ENCODE measurements at places on chromosomes 1 and 21.

GRCh38 chr1:35715568-35716002, 3.1 kb downstream of the C1orf216 start:
- peak; percentile 57 for DNase-seq

DNA sequence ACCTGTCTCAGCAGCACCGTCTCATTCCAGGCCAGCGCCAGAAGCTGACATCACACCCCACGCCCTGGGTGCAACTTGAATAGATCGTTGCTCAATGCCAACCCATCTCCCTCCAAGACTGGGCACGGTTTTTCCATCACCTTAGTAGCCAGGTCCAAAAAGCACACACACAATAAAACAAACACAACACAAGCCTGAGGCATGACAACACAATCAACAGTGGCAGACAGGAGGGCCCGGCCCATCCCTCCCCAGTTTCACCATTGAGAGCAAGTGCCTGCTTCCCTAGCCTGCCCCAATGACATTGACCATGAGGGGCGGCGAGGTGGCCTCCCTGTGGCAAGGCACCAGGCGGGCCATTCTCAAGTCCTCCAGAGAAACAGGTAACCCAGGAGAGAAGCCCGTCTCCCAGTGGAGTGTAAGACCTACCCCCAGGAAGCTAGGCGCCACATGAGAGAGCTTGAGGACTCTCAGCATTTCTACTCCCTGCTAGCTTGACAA, 2.7 kb downstream of the IFFO2 start:
- DNase-seq, result peak; percentile 85

GRCh38 chr1:63665824-63666223, 72.6 kb downstream of the PGM1 start:
- no peak for DNase-seq

GRCh38 chr1:223683586-223684487, 18.3 kb upstream of the CAPN8 start:
- peak; percentile 54 for DNase-seq

GRCh38 chr1:117017062-117017461, 15.5 kb downstream of the CD101 start:
- DNase-seq, result no peak

GRCh38 chr1:89994231-89994804, 592 bp upstream of the ZNF326 start:
- DNase-seq, result no peak

GRCh38 chr1:67647036-67647798, 37.8 kb upstream of the GADD45A start:
- no peak for DNase-seq

DNA sequence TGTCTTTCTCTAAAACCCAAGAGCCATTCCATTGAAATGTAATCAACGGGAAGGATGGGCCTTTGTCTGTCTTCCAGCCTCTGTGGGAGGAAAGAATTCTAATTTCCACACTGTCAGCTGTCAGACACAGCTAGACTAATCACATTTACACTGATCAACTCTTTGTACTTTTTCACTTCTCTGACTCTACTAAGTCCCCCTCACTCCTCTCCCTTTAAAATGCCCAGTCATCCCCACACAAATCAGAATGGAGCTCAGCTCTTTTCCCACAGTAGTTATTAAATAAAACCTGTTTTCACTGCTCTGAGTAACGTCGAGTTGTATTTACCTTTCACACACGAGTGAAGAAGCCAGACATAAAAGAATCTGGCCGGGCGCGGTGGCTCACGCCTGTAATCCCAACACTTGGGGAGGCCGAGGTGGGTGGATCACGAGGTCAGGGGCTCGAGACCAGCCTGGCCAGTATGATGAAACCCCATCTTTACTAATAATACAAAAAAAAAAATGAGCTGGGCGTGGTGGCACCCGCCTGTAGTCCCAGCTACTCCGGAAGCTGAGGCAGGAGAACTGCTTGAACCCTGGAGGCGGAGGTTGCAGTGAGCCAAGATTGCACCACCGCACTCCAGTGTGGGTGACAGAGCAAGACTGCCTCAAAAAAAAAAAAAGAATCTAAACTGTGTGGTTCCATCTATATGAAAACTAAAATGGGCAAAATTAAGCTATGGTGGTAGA, 13.3 kb downstream of the ZBTB8OS start:
- no peak for DNase-seq

- peak; percentile 37 for DNase-seq
These were observed 42.0 kb downstream of the TMEM51 start for GRCh38 chr1:15195420-15196052.

GRCh38 chr1:9397997-9398526, 105.4 kb downstream of the SPSB1 start:
- no peak for DNase-seq

GRCh38 chr1:21888500-21888899, 48.6 kb downstream of the HSPG2 start:
- no peak for DNase-seq

DNA sequence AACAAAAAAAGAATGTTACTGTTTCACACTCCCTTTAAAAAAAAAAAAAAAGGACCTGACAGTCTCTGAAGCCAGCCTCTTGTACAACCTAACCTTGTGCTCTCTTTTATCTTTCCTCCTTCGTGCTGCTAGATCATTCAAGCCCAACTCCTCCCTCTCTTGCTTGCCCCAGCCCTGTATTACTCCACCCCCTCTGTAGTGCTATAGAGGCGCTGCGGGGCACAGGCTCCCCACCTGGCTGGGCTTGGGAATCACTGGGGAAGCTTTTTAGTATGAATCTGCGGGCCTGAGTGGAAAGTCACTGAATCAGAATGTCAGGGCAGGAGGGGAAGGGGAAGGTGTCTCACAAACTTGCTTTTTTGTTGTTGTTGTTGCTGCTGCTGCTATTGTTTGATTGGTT, 383.7 kb upstream of the CAMK1G start:
- DNase-seq, result no peak

- no peak for DNase-seq
These were observed 249.3 kb downstream of the ATG4C start for GRCh38 chr1:63033211-63033610.

DNA sequence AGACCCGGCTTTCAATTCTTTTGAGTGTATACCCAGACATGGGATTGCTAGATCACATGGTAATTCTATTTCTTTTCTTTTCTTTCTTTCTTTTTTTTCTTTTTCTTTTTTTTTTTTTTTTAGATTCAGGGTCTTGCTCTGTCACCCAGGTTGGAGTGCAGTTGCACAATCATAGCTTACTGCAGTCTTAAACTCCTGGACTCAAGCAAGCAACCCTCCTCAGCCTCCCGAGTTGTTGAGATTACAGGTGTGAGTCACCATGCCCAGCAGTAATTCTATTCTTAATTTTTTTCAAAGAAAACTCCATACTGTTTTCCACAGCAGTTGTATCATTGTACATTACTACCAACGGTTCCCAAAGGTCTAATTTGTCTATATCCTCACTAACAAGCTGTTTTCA, 13.5 kb upstream of the RNF186 start:
- peak; percentile 21 for DNase-seq

All from mammary epithelial cell (primary cell).